ENCODE measurements at places on chromosomes 1 and 21.
A peak's percentile ranks its signal among the peaks of the same experiment; 100 is the strongest.

GRCh38 chr1:41805771-41806471 is 112.8 kb downstream of the HIVEP3 start:
- DNase-seq: no peak

GRCh38 chr1:235925016-235925415 is 58.3 kb upstream of the LYST start:
- no peak for DNase-seq

GRCh38 chr1:204150702-204151551 is 917 bp downstream of the ETNK2 start:
- no peak for DNase-seq

DNA sequence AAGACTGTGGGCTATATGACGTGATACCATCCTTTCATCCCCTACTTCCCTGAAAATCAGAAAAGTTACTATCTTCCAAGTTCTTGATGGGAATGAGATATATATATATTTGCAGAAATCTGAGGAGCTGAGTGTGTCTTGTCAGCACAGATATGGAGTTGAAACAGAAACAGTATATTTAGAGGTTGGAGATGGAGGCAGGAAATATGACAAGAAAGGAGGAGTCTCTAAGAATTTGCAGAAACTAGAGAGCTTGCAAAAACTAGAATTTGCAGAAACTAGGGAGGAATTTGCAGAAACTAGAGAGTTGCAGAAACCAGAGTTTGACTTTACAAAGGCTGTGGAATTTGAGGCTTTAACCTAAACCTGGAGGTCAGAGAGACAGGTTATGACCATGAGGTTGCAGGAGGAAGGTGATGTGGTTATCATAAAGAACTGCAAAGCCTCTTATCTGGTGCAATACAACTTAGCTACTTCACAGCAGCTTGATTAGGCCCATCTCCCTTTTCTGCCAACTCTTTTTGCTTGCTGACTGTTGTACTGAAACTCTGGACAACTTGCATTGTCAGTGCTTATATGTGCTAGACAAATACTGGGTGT is 22.3 kb downstream of the XCL2 start:
- no peak for DNase-seq

DNA sequence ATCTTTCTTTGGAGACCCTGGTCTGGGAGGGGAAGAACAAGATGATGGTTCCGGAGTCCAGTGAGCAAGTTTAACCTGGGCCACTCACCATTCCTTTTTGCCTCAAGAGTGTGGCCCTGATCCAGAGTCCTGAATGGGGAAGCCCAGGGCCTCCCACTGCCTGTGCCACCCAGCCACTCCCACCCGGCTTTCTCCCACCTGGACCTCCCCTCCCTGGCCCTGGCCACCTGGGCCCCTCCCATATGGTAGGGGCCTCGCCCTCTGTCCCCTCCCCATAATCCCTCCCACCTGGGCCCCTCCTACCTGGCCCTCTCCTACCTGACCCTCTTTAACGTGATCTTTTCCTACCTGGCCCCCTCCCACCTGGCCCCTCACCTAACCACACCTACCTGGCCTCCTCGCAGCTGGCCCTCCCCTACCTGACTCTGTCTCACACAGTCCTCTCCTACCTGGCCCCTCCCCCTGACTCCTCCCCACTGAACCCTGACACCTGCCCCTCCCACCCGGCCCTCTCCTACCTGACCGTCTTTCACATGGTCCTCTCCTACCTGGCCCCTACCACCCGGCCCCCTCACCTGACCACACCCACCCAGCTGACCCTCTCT is 220.7 kb upstream of the VAMP3 start:
- no peak for DNase-seq

- no peak for DNase-seq
Observed at GRCh38 chr1:19730232-19730631, 65.6 kb downstream of the HTR6 start.

DNA sequence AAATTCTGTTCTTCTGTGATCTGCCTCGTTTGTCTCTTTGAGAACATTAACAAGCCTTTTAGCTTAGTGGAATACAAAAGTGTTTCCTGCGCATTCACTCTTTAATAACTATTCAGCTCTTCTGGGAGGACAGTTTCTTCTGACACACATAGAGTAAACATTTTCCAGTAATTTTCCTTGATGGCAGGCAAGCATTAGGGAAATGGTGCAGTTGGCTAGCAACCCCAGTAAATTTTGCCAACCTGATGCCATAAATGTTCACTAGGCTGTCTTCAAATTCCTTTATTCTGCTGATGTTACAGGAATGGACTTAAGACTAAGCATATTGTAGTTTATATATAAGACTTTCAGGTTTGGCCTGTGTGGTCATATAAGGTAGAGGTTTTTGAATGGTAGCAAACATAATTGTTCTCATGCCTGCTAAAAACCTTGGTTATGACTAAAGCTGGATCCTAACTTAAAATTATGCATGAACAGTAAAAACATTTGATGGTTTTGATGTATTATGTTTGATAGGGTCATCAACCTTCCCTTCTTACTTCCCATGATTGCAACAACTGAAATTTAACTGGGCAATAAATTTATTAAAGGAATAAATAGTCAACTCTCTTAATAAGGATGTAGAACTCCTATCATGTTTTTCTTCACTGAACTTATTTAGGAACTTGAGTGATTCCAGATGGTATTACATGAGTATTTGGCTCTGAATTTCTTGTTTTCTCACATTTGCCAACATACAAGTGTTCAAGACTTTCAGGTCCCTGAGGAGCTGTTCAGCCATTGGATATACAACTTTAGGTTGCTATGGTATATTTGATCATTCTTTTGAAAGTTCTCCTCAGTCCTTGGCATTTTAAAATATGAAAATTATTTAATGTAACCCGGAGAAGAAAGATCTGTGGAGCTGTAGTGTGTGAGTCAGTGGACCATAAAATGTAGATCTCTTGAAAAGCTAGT is 223.4 kb downstream of the FMN2 start:
- DNase-seq: no peak

DNA sequence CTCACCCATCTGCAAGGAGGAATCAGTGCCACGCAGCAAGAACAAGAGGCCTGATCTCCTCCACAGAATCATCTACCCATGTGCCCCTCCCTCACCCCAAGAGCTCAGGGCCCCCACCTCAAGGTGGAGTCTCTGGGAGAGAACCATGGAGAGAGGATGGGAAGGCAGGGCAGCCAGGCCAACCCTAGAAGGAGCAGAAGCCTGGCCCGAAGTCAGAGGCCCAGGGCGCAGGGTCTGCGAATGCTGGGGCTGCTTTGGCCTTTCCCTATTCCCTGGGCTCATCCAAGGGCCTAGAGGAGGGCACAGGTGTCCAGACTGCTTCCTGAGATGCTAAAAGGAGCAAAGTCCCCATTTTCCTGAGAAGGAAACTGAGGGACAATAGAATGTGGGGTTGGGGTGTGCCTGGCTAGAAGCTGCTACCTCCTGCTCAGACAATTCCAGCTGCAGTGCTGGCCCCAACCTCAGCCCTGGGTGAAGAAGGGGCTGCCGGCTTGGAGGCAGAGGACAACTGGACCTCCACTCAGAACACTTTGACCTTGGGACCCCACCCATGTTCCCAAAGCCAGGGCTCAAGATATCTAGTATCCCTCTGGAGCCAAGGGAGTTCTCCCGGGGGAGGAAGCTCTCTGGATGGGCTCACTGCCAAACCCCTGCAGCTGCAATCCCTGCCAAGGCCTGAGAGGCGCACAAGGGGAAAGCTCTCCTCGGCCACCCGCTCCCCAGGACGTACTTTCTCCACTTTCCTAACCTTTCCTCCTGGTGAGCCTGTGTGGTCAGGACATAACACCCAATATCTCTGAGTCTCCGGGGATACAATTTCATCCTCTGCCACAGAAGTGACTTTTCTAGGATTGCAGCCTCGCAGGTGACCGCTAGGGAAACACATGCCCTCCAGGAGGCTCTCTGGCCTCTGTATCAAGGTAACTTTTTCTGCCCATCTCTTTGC is 16.6 kb upstream of the LEMD1 start:
- DNase-seq: peak; percentile 74

DNA sequence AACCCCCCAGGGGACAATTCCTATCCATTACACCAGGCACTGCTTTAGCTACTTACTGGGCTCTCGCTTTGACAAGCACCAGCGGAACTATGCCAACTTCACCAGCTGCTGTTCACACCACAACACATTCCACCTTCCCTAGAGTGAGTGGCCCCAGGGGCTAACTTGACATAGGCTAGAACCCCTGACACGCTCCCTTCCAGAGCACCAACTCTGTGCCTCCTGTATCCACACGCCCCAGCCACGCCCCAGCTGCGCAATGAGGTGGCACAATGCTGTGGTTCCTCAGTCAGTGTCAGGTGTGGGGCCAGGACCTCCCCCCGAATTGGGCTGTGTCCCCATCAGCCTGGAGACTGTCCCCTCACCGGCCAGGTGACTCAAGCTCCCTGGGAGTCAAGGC is 11.7 kb upstream of the FGR start:
- DNase-seq: no peak

- no peak for DNase-seq
Observed at GRCh38 chr1:167060141-167061072, 29.8 kb downstream of the GPA33 start.

DNA sequence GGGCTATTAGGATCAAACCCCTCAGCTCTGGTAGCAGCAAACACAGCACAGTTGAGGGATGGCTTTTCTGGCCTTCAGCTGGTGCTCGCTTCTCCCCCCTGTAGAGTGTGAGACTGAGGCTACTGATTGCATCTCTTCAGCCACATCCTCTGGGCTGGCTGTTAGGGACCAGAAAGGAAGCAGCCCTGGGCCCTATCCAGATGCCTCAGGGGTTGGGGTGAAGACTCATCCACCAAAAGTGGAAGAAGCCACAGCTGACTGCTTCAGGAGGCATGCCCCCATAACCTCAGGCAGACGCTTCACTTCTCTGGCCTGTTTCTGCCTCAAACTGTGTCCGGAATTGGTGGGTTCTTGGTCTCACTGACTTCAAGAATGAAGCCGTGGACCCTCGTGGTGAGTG is 6.2 kb upstream of the TMEM200B start:
- no peak for DNase-seq

Data from HuH-7 (cell line).